ENCODE measurements at places on chromosomes 12 and 14. TPM values are rescaled to one million over a fixed set of nuclear protein-coding genes. Genes with fewer than 3 reads are reported as not detected.

The SMOC1 gene
- 3.8 TPM for total RNA-seq

DNA sequence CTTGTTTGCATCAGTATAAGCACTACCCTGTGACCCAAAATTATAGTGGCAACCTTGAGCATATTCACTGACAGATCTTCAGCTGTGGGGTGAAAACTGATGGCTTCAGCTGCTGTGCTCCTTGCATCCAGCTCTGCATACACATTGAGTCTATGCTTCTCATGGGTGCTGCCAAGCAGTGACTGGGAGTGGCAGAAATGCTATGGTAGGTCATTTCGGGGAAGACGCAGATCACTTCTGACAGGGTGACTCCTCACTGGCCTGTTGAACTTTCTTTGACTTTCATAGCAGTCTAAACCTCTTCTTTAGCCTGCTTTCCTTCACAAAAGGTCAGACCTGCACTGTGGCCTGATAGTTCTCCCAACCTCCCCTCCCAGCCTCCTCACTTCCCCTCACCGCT lies 5.6 kb upstream of the ALDH1L2 start:
- no peak for DNase-seq

- DNase-seq, result no peak
Observed at GRCh38 chr14:53209370-53209769, 56.2 kb upstream of the DDHD1 start.

DNA sequence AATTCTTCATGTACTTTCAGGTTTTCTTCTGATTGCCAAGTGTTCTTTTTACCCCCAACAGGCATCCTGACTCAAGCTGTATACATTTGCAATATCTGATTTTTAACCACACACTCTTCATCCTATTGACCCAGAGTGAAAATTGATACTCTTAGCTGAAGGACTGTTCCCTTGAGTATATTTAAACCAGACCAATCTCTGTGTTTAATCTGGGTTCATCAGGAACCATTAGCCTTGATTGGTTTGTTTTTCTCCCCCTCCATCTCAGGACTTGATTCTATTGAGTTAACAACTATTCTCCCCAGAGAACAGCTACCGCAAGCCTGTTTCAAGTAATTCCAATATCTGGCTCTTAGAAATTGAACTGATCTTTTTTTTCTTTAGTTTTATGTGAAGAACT lies 222.3 kb upstream of the NOVA1 start:
- no peak for DNase-seq

GRCh38 chr12:102438047-102438826 lies 42.1 kb downstream of the IGF1 start:
- no peak for DNase-seq

GRCh38 chr14:76271041-76271755 lies 104.7 kb upstream of the ESRRB start:
- DNase-seq, result no peak

- no peak for DNase-seq
Observed at GRCh38 chr14:65346895-65347294, 65.6 kb upstream of the FUT8 start.
